Hippocampal formation (tissue), 2 donors: ENCODE measurements at places on chromosomes 3 and 15.

DNA sequence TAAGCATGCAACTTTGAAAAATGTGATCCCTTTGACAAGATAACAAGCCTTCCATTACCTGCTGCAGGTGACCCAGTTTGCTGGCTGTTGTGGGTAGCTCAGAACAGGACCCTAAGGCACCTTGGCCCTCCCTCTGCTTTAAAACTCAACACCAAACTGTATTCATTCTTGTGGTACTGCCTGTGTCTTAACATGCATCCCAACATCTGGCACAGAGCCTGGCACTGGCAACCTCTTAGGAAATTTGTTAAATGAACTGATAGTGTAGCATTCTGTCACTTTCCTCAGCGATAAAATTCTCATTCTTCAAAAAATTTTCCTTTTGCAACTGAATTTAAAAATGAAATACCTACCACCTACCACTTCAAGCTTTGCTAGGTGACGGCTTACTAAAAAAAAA is 287.3 kb upstream of the ADAMTS9 start:
- DNase-seq = no peak

GRCh38 chr15:43255376-43255775 is 11.4 kb downstream of the TGM5 start:
- DNase-seq = no peak

DNA sequence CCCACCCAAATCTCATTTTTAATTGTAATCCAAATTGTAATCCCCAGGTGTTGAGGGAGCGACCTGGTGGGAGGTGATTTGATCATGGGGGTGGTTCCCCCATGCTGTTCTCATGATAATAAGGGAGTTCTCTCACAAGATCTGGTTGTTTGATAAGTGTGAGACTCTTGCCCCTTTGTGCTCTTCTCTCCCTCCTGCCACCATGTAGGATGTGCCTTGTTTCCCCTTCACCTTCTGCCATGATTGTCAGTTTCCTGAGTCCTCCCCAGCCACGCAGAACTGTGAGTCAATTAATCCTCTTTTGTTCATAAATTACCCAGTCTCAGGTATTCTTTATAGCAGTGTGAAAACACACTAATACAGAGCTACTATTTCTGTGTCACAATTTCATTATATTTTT is 88.7 kb downstream of the NCEH1 start:
- no peak for DNase-seq

DNA sequence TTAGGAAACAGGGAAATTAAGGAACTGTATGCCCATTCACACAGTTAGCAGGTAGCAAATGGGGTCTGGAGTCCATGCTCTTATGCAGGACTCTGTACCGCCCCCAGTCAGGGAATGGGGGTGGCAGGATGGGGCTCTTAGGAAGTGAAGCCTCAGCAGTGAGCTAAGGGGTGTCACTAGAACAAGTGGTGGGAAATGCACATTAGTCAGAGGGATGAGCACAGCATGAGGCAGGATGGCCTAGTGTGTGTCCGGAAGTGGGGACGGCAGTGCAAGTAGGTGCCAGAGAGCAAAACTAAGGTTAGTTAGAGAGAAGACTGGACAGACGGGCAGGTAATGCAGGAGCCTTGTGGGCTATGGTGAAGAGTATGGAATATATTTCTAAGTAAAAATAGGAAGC is 60.7 kb downstream of the ST3GAL6 start:
- no peak for DNase-seq

DNA sequence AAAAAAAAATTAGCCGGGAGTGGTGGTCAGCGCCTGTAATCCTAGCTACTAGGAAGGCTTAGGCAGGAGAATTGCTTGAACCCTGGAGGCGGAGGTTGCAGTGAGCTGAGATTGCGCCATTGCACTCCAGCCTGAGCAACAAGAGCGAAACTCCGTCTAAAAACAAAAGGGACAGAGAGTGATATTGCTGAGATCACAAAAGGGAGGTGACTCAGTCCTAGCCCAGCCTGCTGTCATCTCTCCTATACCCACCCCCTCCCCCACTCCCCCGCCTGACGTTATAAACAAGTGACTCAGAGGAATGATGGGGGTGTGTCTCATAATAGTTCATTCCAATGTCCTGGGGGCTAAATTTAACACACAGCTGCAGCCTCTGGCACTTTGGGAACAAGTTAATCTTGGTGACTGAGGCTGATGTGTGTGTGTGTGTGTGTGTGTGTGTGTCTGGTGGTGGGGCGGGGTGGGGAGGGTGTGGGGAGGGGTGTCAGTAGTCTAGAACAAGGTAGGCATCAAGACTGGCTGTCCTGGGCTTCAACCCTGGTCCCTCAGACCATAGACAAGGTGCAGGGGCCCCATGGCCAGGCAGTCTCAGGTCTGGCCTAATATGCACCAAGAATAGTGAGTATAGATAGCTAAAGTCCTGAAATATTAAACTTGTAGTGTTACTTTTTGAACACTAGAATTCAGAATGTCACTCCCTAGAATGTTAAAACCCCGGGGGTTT is 1.3 kb upstream of the KLHL40 start:
- DNase-seq = peak; percentile 50

- DNase-seq = no peak
These were observed 16.9 kb downstream of the C3orf22 start for GRCh38 chr3:126541628-126542339.

- DNase-seq = no peak
These were observed 57.7 kb downstream of the PXYLP1 start for GRCh38 chr3:141289228-141289772.

- no peak for DNase-seq
These were observed 91.8 kb downstream of the BTD start for GRCh38 chr3:15693355-15693754.

GRCh38 chr3:116483135-116483534 is 37.8 kb upstream of the LSAMP start:
- no peak for DNase-seq

DNA sequence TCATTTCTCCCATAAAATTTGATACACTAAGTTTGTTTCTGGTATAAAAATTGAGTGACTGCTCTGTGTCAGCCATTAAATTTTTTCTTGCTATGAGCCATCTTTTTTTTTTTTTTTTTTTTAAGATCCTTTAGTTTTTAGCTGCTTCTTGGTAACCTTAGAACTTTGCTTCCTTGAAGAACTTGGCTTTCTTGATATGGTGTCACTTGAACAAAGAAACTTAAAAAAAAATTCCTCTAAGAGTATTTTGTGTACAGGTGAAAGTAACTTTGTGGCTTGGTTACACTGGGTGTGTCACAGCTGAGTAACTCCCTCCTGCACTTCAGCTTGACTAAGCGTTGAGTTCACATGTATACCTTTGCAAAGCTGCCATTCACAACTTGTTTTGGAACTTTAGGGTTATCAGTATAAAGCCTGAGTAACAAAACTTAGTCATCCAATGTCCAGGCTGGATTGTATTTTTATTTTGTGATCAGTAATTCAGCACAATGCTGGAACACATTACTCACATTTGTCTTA is 6.5 kb downstream of the CHD2 start:
- no peak for DNase-seq

GRCh38 chr3:61177450-61177849 is 73.8 kb downstream of the FHIT start:
- DNase-seq = no peak

DNA sequence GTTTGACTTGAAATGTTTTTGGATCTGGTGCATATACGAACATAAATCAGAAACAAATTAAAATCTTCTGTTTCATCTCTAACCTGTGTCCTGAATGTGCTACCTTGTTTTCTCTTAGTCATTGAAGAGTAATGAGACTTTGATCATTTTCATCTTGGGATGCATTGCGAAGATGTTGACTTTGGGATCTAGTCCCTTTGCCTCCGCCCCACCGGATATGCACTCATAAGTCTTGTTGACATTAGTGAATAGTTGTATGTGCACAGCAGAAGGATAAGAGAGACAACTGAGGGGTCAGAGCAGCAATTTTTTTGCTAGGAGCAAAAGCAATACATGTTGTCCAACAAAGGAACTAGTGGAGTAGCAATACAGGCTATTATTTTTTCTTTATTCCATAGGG is 35.9 kb upstream of the SPRED1 start:
- DNase-seq = no peak
